Common myeloid progenitor, CD34-positive (primary cell): ENCODE measurements at places on chromosomes 2 and 18.
A peak's percentile ranks its signal among the peaks of the same experiment; 100 is the strongest.

- no peak for DNase-seq
These were observed 84.8 kb downstream of the HS6ST1 start for GRCh38 chr2:128233790-128234395.

- DNase-seq = no peak
These were observed 27.3 kb downstream of the CAB39 start for GRCh38 chr2:230739961-230740360.

DNA sequence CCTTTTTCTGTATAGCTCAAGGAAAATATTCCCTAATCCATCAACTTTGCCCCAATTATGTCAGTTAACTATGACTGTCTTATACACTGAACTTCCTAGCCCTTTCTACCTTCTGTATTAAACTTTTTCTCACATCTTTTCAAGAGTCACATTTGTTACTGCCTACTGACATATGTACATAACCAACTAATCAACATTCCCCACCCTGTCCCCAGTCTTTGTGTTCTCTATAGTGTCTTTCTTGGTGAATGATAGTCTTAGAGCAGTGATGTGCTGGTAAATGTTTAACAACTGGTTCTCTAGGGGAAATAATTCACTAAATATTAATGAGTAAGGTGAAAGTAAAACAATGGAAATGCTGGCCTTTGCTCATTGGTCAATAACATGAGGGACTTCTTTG lies 61.6 kb upstream of the PIK3C3 start:
- no peak for DNase-seq

DNA sequence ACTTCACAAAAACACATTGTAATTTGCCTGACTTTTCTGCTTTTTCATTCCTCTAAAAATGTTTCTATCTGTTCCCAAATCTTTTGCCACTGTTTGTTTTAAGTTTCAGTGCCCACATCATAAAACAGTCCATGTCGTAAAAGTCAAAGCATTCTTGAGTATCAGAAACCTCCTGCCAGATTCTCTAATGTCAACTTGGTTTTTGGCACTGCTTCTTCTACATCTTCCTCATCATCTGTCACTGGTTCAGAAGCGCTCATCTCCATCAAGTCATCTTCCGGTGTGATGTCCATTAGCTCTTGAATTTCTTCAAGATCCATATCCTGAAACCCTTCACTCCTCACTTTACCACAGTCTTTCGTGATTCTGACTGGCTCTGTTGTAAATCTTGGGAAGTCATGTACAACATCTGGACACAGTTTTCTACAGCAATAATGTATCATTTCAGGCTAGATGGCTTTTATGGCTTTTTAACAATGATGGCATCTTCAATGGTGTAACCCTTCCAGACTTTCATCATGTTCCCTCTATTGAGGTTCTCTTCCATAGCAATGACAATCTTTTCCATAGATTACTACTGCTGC lies 19.6 kb downstream of the CUL3 start:
- no peak for DNase-seq

GRCh38 chr2:191428141-191428540 lies 182.9 kb downstream of the MYO1B start:
- DNase-seq = no peak

DNA sequence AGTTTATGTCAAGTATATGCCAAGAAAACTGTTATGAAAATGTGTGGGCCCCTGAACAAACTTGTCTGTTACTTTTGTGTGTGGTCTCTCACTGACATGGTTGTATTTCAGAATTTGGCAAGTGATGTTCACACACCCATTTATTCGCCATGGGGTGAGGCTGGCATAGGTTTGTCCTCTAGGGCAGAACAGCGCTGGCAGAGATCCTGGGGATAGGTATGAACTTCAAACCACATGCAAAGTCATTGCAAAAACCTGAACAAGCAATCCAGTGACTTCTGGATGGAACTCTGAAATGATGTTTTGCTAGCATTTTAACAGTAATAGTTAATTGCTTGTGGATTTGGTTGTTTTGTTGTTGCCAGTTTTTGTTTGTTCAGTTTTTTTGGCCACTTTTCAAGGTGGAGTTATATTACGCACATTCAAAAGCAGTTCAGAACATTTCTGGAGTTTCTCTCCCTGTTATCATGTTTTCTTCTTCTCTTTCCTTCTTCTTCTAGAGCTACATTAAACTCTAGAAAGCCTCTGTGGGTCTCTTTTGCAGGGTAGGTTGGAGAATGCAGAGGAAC lies 78.5 kb downstream of the MDH1 start:
- DNase-seq = peak; percentile 6

DNA sequence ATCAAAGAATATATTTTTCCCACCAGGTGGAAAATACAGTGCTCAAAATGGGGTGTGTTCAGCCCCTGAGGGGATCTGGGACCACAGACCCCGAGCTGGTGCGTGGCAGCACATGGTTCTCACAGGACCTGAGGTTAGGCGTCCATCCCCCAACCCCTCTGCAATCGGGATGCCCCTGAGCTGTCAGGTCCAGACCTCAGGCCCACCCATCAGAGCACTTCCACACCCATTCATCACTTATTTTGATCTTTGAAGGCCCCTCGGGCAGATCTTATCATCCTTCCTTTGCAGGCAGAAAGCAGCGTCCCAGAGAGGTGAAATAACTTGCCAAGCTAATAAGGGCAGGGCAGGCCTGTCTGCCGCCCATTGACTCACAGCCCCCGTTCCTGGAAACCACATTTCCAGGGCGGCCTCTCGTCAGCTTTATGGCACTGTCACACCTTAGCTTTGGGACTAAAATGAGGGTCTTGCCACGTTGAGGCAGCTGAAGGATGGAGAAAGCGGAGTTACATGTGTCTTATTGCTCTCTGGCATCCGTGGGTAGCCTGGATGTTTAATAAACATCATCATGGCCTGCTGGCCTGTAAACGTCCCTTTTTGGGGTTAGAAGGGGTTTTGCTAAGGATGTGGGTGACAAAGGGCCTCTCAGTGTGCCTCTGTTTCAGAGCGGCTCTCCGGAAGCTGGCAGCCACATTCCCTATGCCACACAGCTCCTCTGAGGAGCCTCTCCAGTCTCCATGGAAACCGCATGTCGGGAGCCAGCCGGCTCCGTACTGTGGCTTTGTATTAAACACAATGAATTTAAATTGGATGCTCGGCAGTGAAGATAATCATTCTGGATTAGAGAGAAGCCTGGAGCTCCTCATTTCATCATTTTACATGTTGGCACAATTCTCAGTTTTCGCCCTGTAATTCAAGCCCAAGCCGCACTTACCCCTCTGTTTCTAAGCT lies 58.3 kb upstream of the MAPRE3 start:
- no peak for DNase-seq

DNA sequence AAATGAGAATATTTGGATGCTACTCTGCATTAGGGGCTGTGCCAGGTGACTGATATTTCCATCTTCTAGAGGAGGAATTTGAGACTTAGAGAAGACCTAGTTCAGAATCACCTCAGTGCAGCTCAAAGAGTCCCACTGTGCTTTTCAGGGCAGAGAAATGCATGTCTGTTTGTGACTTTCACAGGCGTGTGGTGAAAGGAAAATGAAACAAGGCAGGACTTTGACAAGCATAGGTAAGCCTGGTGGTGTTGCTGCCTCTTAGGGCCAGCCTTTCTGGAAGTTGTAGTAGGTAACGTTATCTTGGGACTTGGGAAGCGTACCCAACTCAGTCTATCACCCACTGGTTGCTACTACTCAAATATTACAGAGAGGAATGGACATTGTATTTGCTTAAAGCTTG lies 2.6 kb downstream of the GPR39 start:
- DNase-seq = no peak

DNA sequence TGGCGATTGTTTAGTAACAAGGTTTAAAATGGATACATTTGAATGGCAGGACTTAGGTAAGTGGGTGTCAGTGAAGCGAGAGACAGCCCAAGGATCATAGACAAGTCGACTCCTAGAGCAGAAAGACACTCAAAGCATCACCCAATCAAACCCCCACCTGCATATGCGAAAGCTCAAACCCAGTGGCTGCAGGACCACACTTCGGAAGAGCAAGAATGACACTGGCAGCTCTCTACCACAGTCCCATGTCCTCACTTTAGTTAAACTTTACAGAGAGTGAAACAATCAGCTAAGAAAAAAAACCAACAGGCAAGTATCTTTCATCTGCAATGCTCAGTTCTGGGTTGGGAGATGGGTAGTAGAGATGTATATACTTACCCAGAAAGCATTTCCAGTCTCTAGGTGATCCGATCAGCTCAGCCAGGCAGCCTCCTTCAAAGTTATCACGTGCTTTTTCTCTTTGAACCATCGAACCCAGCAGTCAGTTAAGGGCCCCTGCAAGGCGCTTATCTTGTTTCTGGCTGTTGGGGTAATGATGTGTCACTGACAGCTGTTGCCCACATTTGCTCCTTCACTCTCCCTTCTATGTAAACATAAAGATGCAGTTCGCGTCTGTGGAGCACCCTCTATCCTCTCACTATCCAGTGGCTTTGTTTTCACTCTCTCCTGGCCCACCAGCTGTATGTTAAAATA lies 357.5 kb upstream of the ID2 start:
- DNase-seq = peak; percentile 83

- no peak for DNase-seq
These were observed 617.4 kb downstream of the CCDC85A start for GRCh38 chr2:56801214-56801613.

DNA sequence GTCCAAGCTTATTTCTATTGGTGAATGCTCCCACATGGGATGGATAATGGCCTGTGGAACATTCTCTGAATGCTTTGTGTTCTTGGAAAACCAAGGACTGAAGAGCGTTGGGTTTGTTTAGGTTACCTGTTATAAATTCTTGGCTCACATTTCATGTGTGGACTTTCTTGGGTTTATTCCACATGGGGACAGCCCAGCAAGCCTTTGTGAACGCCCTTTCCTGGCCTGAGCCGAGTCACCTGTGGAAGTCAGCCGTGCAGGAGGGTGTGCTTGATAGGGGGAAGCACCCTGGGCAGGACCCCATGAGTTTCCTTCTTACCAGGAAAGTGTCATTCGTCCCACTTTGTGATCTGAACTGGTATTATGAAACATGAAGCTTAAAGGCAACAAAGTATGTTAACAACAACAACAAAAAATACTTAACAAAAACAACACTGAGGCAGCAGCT lies 4.1 kb downstream of the RAB31 start:
- DNase-seq = no peak

DNA sequence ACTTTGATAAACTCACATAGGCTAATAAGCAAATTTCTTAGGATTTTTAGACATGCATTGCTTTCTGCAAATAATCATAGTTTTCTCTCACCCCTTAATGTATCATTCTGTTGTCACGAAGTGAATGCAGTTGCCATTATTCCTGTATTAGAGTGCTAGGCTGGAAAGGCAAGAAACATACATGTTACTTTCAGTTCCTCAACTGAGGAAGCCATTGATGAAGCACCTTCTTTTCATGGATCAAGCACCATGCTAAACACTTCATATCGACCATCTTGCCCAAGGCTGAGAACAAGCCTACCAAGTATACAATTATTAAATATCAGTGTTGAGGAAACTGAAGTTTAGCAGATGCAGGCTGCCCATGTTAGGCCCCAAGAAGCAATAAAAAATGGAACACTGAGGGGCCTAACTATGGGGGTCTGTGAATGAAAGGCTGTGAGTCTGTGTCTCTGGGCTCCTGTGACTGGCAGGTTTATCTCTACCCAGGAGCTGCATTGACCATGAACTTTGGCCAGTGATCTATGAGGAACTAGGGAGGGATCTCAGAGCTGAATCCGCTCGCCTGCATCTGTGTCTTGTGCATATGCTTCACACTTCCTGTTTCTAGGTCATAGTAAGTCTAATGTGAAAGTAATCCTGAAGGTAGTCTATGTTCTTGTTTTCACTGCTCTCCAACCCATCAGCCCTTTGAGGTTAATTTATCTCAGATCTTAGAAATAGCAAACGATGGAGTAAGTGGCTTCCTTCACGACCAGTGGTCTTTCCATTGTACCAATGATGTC lies 16.0 kb upstream of the TSPYL6 start:
- DNase-seq = peak; percentile 45

GRCh38 chr18:63440881-63441280 lies 18.6 kb upstream of the VPS4B start:
- no peak for DNase-seq

GRCh38 chr18:62524440-62525200 lies 1.8 kb downstream of the ZCCHC2 start:
- peak; percentile 67 for DNase-seq
